AG08396 (cell line): ENCODE measurements at places on chromosomes 1 and 21.
A peak's percentile ranks its signal among the peaks of the same experiment; 100 is the strongest.

GRCh38 chr1:2825487-2826189 lies 24.1 kb upstream of the TTC34 start:
- no peak for DNase-seq

- no peak for DNase-seq
These were observed 10.6 kb upstream of the MYSM1 start for GRCh38 chr1:58710190-58711085.

GRCh38 chr1:31261916-31262315 lies 22.2 kb upstream of the NKAIN1 start:
- no peak for DNase-seq

DNA sequence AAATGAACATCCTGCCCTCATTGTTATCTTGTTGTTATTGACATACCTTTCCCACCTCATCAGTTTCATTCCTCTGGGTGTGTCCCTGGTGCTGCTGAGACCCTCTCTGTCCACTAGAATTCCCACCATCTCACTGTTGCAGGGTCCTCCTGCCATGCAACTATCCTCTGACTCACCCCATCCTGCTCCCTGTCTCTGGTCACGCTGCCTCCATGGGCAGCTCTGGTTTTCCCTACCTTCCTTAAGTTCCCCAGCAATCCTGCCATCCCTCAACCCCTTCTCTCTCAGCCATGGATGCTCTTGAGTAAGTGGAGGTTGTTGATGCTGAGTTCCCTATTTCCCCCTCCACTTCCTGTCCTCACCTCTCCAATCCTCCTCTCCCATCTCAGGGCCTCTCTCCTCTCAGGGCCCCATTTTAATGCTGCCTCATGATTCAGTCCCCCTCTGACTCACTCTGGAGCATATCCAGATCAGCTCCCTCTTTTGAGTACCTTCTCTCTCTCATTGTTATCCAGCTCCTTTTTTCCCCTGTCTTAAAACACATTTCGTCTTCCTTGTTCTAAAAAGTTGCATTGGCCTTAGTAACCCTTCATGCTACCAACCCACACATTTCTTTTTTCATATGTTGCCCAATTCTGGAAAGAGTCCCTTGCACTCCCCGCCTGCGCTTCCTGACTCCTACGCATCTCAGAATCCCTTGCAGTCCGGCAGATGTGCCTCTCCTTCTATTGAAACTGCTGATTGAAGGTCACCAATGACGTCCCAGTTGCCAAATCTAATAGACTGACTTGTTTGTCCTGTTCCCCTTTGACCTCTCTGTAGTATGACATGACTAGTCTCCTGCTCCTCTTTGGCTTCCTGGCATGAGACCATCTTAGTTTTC lies 92.0 kb downstream of the CNIH3 start:
- DNase-seq: peak; percentile 62

DNA sequence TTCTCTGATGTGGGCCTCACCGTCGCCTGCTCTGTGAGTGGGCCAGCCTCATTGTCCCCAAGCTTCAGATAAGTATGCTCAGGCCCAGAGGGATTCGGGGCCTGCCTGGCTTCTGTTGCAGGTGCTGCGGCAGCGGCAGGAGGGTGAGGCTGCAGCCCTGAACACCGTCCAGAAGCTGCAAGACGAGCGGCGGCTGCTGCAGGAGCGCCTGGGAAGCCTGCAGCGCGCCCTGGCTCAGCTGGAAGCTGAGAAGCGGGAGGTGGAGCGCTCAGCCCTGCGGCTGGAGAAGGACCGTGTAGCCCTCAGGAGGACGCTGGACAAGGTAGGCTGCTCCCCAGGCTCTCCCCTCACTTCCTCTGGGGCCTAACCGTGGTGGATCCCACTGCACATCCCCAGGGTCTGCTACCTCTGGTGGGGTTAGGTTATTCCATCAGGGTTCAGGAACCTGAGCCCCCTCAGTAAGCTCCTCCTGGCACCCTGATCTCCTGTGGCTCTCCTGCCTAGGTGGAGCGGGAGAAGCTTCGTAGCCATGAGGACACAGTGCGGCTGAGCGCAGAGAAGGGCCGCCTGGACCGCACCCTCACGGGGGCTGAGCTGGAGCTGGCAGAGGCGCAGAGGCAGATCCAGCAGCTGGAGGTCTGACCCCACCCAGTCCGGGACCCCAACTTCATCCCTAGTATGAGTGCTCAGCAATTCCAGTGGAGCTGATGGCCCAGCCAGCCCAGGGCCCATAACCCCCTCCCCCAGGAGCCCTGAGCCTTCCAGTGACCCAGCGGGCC lies 10.1 kb downstream of the MFAP2 start:
- no peak for DNase-seq

GRCh38 chr1:52621950-52622349 lies 11.0 kb upstream of the SHISAL2A start:
- no peak for DNase-seq

GRCh38 chr1:116949213-116949985 lies 39.7 kb downstream of the PTGFRN start:
- no peak for DNase-seq

- DNase-seq: no peak
These were observed 42.3 kb upstream of the TADA1 start for GRCh38 chr1:166918088-166918955.

DNA sequence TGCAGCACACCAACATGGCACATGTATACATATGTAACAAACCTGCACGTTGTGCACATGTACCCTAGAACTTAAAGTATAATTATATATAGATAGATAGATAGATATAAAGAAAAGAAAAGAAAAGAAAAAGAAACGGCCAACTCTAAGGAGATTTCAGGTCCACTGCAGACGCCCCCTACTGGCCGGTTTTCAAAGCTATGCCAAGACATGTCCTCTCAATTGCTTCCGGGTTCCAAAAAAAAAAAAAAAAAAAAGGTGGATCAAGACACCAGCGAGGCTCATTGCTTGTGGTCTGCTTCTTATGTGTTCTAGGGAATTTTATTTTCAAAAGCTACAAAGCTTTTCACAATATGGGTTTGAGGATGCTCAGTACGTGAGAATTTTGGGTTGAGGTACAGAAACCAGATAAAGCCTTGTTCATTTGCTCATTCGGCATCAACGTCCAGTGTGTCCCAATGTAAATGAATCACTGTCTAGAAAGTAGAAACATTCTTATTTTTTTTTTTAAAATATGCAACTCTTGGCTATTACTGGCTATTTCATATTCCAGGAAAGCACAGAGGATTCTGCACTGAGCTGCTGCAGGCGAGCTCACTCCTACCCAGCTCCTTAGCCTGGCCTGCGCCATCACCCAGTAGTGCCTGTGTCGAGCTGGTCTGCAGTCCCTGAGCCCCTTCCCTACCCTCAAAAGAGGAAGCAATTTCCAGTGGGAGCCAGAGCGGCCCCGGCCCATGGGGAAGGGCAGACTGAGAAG lies 643.0 kb downstream of the KIF26B start:
- no peak for DNase-seq

DNA sequence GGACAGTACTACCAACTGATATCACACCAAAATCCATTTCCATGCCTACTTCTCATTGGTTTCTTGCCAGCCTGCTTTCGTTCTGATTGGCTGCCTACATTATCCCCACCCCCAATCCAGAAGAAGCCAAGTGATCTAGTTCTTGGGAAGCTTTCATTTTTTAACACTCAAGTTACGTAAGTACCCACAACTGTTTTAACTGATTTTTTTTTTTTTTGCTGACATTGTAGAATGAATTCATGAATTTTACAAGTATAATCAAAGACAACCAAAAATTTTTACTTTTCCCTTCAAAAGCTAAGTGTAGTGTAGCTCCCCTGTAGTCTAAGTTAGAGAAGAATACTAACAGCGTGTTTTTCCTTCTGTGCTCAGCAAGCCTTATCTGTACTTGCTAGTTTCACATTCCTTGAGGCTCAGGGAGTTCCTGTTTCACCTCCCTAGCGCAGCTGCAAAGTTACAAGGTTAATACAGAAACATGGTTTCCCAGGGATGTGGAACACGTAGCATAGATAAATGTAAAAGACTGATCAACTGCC lies at the start of gene SLC9C2:
SLC9C2 (minus strand) TSS at position 17 of the 536 bp plus-strand sequence. CDS start 1,296 bp downstream, outside the sequence.
- peak; percentile 32 for DNase-seq

- no peak for DNase-seq
These were observed 838.2 kb upstream of the ADGRL2 start for GRCh38 chr1:80962564-80962963.

DNA sequence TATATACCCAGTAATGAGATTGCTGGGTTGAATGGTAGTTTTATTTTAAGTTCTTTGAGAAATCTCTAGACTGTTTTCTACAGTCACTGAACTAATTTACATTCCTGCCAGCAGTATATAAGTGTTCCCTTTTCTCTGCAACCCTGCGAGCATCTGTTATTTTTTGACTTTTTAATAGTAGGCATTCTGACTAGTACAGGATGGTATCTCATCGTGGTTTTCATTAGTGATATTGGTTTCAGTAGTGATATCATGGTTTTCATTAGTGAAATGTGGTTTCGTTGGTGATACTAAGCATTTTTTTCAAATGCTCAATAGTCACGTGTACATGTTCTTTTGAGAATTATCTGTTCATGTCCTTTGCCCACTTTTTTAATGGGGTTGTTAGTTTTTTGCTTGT lies 316.8 kb downstream of the PTBP2 start:
- DNase-seq: no peak

- no peak for DNase-seq
These were observed 38.8 kb upstream of the PLA2G5 start for GRCh38 chr1:20031161-20031560.

- no peak for DNase-seq
These were observed 40.0 kb downstream of the ACOT7 start for GRCh38 chr1:6353619-6353954.

- no peak for DNase-seq
These were observed 119.3 kb upstream of the ZC3H12A start for GRCh38 chr1:37354876-37355650.

GRCh38 chr1:37722181-37723071 lies 30.1 kb downstream of the CDCA8 start:
- DNase-seq: no peak

GRCh38 chr1:10704368-10704882 lies 92.0 kb downstream of the CASZ1 start:
- no peak for DNase-seq

DNA sequence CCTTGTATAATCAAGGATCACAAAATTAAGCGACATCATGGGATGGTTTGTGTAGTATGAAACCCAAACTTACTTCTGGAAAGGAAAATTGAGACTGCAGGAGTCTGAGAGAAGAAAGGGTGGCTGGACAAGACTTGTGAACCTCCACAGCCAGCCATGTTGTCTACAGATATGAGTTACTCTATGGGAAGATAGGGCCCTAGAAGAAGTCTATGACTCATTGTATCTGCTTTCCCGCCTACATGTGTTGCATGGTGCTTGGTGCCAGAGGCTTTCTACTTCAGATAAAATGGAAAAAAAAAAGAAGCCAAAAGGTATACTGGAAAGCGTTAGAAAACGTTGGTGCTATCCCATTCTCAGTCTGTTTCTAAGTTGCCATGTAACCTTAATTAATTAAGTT lies 18.7 kb upstream of the OR6N2 start:
- DNase-seq: no peak

- DNase-seq: no peak
These were observed 144.8 kb downstream of the BACH1 start for GRCh38 chr21:29443411-29444010.

GRCh38 chr1:107867422-107867821 lies 97.6 kb downstream of the VAV3 start:
- DNase-seq: no peak

GRCh38 chr1:82823876-82824275 lies 1023.1 kb downstream of the ADGRL2 start:
- no peak for DNase-seq

GRCh38 chr1:195618287-195618686 lies 990.0 kb downstream of the KCNT2 start:
- no peak for DNase-seq

DNA sequence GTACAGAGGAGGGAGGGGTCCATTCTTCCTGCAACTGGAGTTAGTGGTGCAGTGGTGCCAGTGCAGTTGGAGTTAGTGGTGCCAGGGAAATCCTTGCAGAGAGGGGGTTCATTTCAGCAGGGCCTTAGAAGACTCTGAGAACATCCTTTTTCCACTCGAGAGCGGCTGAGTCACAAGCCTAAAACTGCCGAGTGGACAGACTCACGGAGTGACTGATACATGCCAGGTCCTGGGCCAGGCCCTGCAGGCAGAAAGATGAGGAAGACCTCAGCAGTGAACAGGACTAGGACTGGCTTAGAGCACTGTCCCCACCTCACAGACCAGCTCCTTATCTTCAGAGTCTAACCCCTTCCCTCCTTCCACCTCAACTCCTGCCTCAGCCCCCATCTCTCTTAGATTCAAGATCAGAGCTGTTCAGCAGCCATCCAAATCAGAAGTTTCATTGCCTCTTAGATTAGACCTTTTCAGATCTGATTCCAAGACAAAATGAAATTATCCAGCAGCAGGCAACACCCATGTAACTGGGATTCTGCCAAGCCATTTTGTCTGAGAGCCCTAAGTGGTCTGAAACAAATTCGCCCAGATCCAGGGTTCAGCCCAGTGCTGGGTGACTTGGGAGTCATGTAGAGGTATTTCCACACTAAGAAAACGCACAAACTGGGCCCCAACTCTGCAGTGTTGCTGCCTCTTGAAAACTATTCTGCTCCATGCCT lies 12.7 kb upstream of the IKBKE start:
- no peak for DNase-seq

DNA sequence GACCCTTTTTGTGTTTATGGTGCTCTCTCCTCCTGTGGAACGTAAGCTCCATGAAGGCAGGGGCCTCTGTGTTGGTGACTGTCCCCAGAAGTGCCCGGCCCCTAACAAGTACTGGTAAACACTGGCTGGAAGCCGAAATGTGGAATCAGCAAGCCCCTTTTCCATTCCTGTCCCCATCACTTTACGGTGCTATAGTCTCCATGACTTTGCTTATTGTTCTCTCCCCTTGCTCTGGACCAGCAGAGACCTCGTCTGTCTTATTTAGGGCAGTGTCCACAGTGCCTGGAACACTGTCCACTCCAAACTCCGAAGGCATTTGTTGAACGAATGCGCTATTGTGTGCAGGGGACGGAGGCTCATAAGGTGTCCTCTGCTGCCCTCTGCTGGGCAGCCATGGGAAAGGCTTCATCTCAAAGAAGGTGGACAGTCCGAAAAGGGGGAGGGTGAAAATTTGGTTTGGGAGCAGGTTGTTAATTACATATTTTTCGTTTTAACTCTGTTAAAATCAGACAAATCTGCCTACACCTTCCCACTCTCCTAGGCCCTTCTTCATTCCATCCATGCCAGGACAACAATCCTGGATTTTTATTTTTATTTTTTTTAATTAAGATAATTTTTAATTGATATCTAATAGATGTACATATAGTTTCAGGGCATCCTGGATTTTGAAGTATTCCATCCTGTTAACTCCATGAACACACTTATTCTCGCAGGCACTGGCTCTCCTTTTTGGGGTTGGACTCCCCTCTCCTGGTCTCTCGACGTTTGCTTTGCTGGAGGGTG lies 115.6 kb downstream of the PGBD5 start:
- DNase-seq: peak; percentile 88

DNA sequence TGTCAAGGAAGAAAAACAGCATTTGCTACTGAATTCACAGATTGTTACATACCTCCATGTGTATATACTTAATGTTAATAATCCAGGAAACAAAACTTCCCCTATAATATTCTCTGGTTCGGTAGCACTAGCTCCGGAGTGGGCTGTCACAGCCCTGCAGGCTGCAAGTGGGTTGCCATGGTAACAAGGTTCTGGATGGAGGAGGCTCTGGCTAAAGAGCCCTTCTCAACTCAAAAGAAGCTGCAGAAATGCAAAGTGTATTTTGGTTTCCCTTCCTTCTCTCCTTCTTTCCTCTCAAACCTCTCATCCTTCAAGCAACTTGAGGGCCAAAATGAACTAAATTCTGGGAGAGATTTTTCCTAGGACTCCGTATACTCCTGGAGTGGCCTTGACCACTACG lies 45.2 kb downstream of the ASTN1 start:
- DNase-seq: no peak

GRCh38 chr21:41361053-41361785 lies 608 bp upstream of the MX2 start:
- DNase-seq: no peak
